ENCODE measurements at places on chromosomes 13 and 19.

- DNase-seq = no peak
These were observed 7.9 kb upstream of the DPY19L3 start for GRCh38 chr19:32397671-32398101.

DNA sequence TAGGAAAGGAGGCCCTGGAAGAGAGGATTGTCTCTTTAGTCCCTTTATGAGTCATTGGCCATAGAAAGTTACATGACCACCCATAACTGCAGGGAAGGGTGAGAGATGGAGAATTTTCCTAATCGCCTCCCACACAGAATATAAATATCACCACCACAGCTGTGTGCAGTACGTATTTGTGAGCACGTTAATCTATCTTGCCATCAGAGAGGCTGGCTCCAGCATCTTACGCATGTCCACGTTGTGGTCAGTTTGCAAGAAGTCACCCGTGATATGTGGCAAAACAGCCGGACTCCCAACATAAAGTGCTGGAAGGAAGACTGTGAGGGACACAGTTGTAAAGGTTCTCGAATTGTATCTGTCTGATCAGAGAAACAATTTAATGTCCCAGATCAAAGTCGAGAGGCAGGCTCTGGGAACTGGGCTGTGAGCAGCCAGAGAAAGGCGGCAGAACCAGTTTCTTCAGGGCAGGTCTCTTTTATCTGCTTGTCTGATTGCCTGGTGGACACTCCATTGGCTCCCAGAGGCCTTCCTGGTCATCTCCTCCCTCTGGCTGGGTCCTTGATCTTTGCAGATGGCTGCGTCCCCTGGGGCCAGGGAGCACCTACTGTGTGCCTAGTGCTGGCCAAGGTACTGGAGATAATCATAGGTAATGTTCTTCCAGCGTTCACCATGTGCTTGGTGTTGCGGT is 74.9 kb downstream of the SIPA1L3 start:
- no peak for DNase-seq

- DNase-seq = no peak
These were observed 36.7 kb upstream of the DOCK9 start for GRCh38 chr13:99014522-99014921.

DNA sequence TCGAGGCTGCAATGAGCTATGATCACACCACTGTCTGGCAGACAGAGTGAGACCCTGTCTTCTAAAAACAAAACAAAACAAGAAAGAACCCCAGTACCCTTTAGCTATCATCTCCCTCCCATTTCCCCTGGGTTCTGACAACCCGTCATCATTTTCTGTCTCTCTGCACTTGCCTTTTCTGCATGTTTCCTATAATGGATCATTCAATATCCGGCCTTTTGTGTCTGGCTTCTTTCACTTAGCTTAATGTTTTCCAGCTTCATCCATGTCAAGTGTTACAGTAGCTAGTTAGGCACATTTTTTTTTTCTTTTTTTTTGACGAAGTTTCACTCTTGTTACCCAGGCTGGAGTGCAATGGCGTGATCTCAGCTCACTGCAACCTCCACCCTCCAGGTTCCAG is 16.5 kb downstream of the AP2S1 start:
- no peak for DNase-seq

DNA sequence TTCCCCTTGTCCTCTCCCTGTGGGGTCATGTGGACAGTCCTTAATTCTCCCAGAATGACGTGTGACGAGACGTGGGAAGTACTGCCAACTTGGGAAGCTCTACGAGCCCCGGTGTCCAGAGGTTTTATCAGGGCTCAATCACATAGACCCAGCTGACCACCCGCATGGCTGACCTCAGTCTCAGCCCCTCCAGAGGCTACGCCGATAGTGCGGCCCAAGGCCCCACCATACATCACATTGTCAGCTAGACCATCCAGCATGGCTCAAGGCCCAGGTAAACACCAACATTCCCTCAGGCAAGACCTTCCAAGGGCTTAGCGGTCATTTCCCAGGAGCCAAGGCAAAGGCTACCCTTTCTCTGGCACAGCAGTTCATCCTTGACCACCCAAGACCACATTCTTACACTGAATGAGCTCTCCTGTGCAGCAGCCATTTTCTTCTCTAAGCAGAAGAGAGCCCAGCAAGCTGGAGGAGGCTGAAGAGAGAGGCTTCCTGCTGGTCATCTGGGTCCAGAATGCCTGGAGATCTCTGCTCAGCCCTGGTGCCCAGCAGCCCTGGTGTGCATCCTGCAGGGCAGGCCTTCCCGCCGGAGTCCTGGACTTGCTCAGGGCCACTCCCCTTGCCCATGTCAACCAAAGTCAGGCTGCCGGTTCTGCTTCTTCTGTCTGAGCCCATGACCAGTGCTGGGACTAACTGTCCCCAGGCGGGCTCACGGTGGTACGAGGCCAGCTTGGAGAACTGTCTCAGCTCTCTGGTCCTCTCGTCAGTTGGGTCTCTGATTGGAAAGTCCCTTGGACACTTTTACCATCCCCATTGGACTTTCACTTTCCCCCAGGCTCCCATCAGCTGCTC is 7.9 kb upstream of the F10 start:
- no peak for DNase-seq

DNA sequence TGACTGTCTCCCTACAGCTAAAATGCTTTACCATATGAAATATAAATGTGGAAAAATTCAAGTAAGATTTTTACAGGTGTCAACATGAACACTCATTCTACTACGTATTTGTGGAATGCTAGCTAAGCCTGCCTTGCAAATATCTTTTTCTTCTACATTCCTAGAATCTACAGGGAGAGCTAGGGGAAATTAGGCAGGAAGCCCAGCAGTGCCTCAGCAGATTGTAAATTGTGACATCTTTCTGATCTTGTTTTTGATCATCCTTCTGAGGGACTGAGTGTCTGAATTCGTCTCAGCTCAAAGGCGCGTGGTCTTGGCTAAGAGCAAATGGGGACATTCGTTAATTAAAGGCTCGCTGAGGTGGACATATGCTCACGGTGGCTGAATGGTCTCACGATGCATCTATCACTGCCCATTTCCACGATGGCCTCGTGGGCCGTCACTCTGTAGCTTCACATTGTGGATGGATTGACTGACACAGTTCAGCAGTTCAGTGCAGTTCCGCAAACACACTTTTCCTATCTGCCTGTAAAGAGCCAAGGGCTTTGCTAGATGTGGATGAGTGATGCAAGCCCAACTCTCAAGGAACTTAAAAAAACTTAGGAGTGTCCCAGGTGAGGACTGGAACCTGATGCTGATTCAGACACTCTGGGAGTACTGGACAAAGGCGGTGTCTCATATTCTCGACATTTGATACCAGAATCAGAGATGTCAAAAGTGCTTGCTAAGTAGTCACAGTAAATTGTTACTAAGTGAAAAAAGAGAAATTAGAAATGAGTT is 562.5 kb downstream of the EFNB2 start:
- DNase-seq = no peak

- DNase-seq = no peak
These were observed 4.1 kb downstream of the PRAM1 start for GRCh38 chr19:8498295-8498694.

DNA sequence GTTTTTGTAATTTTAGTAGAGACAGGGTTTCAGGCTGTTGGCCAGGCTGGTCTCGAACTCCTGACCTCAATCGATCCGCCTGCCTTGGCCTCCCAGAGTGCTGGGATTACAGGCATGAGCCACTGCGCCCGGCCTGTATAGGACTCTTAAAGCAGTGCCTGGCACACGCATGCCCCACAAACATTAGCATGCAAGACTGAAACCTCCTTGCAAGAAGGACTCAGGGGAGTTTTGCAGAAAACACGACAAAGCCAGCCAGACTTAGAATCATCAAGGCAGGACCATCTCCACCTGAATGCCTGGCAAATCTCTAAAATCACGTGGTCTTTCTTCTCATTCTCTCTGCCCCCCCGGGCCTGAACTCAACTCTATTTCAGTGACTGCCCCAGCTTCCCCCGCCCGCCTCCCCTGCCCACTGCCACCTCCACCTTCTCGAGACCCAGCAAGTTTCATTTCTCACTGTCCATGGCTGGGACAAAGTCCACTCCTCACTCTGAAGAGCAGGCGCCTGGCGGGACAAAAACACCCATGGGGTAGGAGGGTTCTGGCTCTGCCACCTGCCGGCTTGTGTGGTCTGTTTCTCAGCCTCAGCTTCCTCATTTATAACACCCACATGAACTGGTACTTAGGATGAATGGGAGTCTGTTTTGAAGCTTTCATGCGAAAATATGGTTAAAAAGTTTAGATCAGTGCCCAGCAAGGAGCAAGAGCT is 2.4 kb downstream of the TICAM1 start:
- no peak for DNase-seq

- DNase-seq = no peak
These were observed 1.6 kb upstream of the KLK10 start for GRCh38 chr19:51020988-51021651.

Measured in stimulated activated CD4-positive, alpha-beta T cell treated with anti-CD3 and anti-CD28 coated beads, Interleukin-15, amount 100 ng/mL, for 1 hour (primary cell).